ENCODE measurements at places on chromosomes 3 and 15.

- no peak for DNase-seq
These were observed 53.6 kb downstream of the SUMF1 start for GRCh38 chr3:4413467-4413866.

GRCh38 chr3:21621181-21621651 is 129.8 kb downstream of the ZNF385D start:
- DNase-seq = no peak

- no peak for DNase-seq
These were observed 1.9 kb downstream of the KLF13 start for GRCh38 chr15:31328428-31328968.

- DNase-seq = no peak
These were observed 238.0 kb downstream of the PLCL2 start for GRCh38 chr3:17122758-17123157.

DNA sequence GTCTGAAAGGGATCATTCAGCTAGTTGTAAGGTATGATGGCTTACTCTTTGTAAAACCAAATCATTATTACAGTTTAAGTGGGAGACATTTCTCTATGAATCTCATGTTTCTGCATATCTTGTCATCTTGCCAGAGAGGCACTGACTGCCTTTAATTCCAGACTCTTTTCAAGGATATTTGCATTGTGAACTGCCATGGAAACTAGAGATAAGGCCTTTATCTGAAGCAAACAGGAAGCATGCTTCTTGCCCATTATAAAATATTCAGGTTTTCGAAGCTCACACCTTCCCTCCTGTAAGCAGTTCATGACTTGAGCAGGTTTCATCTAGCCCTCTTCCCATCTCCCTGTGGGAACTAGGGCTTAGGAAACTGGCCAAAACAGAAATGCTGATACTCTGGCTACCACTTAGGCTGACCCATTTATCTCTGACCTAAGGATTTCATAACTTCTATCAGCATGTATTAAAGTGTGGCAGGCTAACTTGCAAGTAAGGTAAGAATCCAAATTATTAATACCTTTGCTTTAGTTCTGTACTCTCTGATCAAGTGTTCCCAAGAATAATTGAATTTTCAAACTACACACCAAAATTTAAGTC is 326.6 kb upstream of the ALCAM start:
- no peak for DNase-seq

- no peak for DNase-seq
These were observed 8.7 kb downstream of the IMPG2 start for GRCh38 chr3:101311676-101312075.

GRCh38 chr3:176183181-176183580 is 1014.1 kb downstream of the TBL1XR1 start:
- no peak for DNase-seq

GRCh38 chr3:115615001-115615814 is 8.1 kb upstream of the GAP43 start:
- DNase-seq = no peak

Data from progenitor cell of endocrine pancreas (in vitro differentiated cells).